ENCODE measurements at places on chromosomes 16 and 17. TPM values are rescaled to one million over a fixed set of nuclear protein-coding genes. Genes with fewer than 3 reads are reported as not detected.

ZNF200 gene
- total RNA-seq: 16.3 TPM

CDRT15 gene
- not detected for total RNA-seq

ZMYND15 gene
- total RNA-seq: not detected

SOX15 gene
- 1.6 TPM for total RNA-seq

TERB1 gene
- not detected for total RNA-seq

SNAI3 gene
- not detected for total RNA-seq

HOXB4 gene
- not detected for total RNA-seq

CCL15 gene
- not detected for total RNA-seq

CRYBA1 gene
- total RNA-seq: not detected

OTOA gene
- 1.9 TPM for total RNA-seq

TBC1D3 gene
- not detected for total RNA-seq

HOXB1 gene
- not detected for total RNA-seq

MCRIP2 gene
- 8.1 TPM for total RNA-seq

TEKT1 gene
- total RNA-seq: 1.3 TPM

ABCA6 gene
- 11.3 TPM for total RNA-seq

KRTAP4-5 gene
- total RNA-seq: not detected

CHCT1 gene
- not detected for total RNA-seq

LDHD gene
- 1.6 TPM for total RNA-seq

KDM8 gene
- total RNA-seq: 3.4 TPM

TEKT5 gene
- total RNA-seq: 2.8 TPM

SYCE1L gene
- total RNA-seq: 2.8 TPM

CAPNS2 gene
- not detected for total RNA-seq

TMEM235 gene
- not detected for total RNA-seq

PRSS33 gene
- not detected for total RNA-seq

IRX6 gene
- total RNA-seq: not detected

GRB7 gene
- total RNA-seq: not detected

CDC6 gene
- total RNA-seq: 4.4 TPM

KLHL10 gene
- total RNA-seq: not detected

ABCA9 gene
- total RNA-seq: 4.4 TPM

IGF2BP1 gene
- 2.8 TPM for total RNA-seq

TBC1D3H gene
- total RNA-seq: not detected

CCDC43 gene
- 38.2 TPM for total RNA-seq
